Activated naive CD4-positive, alpha-beta T cell treated with anti-CD3 and anti-CD28 coated beads, Interleukin-2, amount 50 U/mL, for 16 hours (primary cell): ENCODE measurements at places on chromosomes 3 and 15.

DNA sequence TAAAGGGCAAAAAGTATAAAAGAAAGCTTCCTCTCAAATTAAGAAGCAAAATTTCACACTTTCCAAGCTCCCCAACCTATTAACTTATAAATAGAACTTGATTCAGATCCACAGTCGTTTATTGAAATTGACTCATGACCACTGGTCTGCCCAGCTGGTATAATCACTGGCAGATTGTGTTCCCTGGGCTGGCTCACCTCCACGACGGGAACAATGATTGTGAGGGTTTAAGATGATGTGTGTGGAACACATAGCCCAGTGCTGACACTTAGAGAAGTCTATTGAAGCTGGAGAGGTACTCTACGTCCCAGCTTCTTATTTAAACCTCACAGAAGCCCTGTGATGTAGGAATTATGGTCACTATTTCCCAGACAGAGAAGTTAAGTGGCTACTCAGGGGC, 90.4 kb downstream of the MB21D2 start:
- no peak for DNase-seq

DNA sequence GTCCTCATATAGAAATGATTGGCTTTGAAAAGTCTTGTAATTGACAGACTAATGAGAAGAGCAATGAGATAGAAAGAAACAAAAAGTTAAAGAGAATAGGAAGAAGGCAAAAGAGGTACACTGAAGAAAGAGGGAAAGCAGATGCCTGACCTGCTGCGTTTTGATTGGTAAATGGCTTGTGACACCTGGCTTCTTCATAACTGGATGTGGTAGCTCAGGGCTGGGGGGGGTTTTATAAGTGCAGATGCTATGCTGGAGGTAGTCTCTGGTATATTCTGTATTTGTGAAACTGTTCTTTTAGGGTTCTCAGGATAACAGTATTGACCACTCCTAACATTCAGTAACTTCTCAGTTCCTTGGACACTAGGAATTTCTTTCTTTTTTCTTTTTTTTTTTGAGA, 1.4 kb downstream of the STARD9 start:
- DNase-seq = no peak

DNA sequence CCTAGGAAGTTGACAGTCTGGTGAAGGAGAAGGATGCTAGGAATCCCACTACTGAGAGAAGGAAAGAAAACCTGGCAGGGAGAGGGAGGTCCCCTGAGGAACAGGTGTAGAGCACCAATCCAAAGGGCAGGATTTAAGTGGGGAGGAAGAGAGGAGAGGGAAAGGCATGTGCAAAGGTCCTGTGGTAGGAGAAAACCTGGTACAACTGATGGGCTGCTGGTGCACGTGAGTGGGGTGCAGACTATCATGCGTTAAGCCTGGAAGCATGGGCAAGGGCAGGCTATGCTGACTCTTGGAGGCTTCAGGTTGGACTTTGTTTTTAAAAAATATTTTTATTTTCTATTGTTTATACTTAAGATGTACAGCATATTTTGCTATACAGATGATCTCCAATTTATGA, 209.6 kb downstream of the PDZRN3 start:
- DNase-seq = no peak

DNA sequence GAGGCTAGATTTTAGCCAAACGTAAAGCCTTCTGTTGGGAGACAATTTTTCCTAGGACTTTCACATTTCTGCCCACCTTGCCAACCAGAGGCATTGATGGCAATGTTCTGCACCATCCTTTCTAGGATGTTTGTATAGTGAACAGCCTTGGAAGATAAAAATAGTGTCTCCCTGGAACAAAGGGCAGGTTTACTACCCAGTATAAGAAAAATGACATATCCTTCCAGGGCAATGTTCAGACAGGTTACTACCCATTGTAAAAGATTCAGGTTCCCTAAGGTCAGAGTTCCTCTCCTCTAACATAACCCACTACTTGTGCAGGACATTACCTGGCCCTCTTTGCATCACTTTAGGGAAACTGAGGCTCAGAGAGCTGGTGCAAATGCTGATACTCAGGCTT, 248.2 kb upstream of the VEPH1 start:
- DNase-seq = no peak

- no peak for DNase-seq
Observed at GRCh38 chr3:98761643-98762229, 1.4 kb upstream of the ST3GAL6 start.

GRCh38 chr15:79724312-79724711, 172.5 kb downstream of the MTHFS start:
- DNase-seq = no peak

DNA sequence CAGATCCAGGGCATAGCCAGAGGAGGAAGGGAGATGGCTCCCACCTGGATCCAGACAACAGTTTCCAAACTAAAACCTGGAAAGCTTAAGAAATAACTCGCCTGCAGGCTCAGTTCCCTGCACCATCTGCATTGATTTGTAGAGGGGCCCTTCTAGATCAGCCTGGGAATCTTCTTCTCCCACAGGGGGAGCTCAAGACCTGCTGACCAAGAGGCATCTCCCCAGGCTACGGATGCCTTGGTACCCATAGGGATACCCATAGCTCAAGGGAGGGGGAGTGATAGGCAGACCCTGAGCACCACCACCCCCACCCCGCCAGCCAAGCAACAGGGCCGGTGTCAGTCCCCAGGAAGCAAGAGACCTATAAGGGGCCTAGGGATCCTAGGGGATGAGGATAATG, 28.0 kb upstream of the DCLK3 start:
- DNase-seq = no peak

GRCh38 chr3:52299879-52300611, 12.4 kb downstream of the GLYCTK start:
- no peak for DNase-seq

- no peak for DNase-seq
Observed at GRCh38 chr3:169815590-169816150, 3.0 kb upstream of the LRRC34 start.

DNA sequence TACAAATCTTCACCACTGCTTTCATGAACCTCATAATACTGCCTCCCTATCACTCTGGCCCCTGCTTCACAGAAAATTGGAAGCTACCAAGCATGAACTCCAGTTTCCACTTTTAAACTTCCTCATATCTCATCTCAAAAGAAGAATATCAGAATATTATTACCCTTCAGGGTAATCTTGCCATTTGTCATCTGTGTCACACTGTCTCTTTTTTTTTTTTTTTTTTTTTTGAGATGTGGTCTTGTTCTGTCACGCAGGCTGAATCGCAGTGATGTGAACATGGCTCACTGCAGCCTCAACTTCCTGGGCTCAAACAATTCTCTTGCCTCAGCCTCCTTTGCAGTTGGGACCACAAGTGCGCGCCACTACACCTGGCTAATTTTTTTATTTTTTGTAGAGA, 80.4 kb upstream of the TCF12 start:
- DNase-seq = no peak

- DNase-seq = peak; percentile 17
Observed at GRCh38 chr3:123449102-123449996, 459 bp upstream of the ADCY5 start.

DNA sequence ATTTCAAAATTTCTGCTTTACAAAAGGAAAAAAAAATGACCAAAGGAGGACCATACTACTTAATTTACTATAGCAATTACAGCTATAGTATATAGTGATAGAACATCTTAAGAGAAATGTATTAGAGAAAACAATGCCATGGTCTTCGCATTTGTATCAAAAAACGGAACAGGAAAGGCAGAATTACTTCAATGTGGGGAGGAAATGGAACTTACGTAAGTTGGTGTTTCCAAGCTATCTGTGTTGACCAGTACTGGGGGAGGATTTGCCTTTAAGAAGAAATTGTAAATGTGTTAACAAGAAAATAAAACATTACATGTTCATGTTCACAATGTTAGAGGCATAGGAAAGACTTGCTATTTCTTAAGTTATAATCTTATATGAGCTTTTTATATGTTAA, 119.9 kb upstream of the MELTF start:
- no peak for DNase-seq

DNA sequence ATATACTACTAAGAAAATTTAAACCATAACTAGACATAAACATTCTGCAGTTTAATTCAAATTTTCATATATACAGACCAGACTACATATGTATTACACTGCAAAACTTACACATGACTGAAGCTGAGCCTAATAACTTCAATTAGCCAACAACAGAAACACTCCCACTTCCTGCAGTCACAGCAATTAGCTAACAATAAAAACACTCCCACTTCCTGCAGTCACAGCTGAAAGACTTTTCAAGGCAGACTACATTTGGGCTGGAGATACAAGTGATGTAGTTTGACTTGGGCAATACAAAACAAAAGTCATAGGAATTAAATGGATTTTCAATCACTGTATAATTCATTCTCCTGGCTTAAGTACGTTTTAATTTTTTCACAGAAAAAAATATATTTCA, 10.3 kb downstream of the TM2D3 start:
- DNase-seq = no peak

DNA sequence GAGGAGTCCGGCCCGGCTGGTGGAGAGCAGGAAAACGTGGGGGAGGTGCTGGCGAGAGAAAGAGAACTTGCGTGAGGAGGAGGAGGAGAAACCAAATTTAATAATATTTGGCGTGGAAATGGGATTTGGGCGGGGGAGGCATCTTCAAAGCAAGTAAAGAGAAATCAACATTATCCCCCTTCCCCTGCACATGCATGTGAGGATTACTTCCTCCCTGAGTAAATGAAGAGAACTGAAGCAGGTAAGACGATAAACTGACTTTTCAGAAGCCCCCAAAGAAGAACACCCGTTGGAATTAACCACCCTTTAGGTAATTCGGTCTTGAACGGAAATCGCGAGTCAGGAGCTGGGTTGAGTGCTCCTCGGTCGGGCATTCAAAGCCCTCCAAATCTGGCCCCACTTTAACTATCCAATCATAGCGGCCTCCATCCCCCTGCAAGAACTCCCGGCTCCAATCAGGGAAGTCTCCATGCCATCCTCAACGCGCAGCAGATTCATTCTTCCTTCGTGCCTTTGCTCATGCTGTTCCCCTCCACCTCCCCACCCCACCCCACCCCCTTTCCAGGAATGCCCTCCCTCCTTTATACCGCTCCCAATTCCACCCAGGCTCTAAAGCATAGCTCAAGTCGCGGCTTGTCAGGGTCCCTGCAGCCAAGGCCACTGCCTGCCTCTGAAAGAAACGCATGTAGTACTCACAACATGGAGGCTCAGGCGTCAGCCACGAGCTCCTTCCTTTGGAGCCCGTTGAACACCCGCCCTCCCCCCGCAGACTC, 545 bp upstream of the RFX7 start:
- peak; percentile 13 for DNase-seq

GRCh38 chr3:173865900-173866498, 468.5 kb downstream of the NLGN1 start:
- no peak for DNase-seq

- no peak for DNase-seq
Observed at GRCh38 chr15:90360746-90361145, 8.7 kb downstream of the ZNF774 start.

DNA sequence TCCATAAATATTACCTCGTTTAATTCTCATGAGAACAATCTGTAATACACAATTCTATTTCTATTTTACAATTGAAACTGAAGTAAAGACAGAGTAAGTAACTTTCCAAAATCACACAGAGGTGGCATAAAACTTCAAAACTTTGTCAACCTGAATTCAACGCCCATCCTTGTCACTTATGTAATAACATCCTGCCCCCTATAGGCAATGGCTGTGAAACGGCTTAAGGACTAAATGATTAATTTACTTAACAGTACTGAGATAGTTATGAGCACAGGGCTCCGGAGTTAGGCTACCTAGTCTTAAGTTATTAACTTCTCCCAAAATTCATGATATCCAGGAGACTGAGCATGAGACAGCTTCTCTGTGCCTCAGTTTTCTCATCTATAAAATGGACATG, 293.1 kb upstream of the CHRM5 start:
- no peak for DNase-seq

- DNase-seq = no peak
Observed at GRCh38 chr3:10964537-10965167, 27.9 kb upstream of the SLC6A1 start.

DNA sequence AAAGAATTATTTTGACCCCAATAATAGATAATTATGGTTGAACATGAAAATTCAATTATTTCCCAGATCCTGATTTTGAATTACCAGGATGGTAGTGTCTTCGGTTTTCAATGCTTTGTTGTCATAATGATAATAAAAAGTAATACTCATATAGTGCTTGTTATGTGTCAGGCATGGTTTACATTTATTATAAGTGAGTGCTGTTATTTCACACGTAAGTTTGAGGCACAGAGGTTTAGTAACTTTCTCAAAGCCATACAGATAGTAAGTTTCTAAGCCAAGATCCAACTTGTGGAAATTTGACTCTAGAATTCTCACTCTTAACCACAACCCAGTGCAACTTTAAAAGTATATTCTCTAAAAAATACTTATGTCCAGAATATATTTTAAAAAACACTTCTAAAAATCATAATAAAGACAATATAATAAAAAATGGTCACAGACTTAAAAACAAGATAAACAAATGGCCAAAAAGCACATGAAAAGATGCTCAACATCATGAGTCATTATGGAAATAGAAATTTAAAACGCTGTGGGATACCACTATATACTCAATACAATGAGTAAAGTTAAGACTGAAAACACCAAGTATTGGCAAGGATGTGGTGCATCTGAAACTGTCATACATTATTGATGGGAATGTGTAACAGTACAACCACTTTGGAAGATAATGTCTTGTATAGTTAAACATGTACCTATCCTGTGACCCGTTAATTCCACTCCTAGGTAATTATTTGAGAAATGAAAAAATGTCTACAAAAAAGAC, 45.2 kb downstream of the SPRED1 start:
- no peak for DNase-seq

- no peak for DNase-seq
Observed at GRCh38 chr3:115239717-115240116, 92.6 kb upstream of the ZBTB20 start.

GRCh38 chr15:78179906-78180305, 30.7 kb downstream of the IDH3A start:
- no peak for DNase-seq

GRCh38 chr3:66592016-66592761, 91.4 kb upstream of the LRIG1 start:
- DNase-seq = no peak

- DNase-seq = no peak
Observed at GRCh38 chr3:48532271-48532976, 24.2 kb downstream of the PFKFB4 start.

DNA sequence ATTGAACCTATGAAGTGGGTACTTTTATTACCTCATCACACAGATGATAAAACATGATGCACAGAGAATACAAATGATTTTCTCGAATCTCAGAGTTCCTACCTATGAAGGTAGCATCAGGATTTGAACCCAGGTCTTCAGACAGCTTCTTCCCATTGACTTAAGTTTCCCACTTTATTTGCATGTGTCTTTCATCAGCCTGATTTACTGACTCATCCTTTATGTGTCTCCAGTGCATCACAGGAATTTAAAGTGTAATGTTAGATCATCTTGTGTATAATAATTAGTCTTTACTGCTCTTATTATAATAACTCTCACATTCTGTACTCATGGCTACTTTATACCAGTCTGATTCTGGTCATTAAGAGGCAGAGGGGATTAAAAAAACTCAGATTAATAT, 449.4 kb upstream of the SUCLG2 start:
- no peak for DNase-seq

DNA sequence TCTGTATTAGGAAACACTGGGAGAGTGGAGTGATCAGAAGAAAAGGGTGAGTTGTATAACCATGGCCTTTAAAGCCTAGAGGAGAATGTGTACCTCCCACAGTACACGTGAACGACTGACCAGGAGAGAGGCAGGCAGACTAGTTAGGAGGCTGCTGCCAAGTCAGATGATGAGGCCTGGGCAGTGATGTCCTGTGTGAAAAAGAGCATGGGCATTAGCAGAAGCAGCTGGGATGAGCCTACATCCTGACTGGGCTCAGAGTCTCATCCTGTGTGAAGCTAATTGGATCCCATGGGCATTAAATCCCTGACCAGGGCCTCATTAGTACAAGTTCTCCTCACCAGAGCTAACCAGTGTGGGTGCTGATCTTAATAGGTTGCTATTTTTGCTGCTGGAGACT, 89.1 kb upstream of the SLC2A2 start:
- no peak for DNase-seq
